ENCODE measurements at places on chromosomes 5 and 9.

GRCh38 chr5:157516626-157517325, 56.8 kb downstream of the NIPAL4 start:
- no peak overlapping the region for H3K4me3 ChIP-seq
- no peaks in the 10 kb centered on the region for H3K27me3 ChIP-seq
- DNase-seq, result no peak
- no peaks in the 10 kb centered on the region for H3K36me3 ChIP-seq

GRCh38 chr9:86353655-86354010, 577 bp downstream of the TUT7 start:
- no peaks in the 10 kb centered on the region for H3K27me3 ChIP-seq
- H3K27ac ChIP-seq, result peak overlapping the region; percentile 99
- H3K4me3 ChIP-seq, result peak overlapping the region; percentile 89
- no peaks in the 10 kb centered on the region for H3K4me1 ChIP-seq
- H3K36me3 ChIP-seq, result no peaks in the 10 kb centered on the region
- no peak for DNase-seq

- peak overlapping the region; percentile 18 for H3K27ac ChIP-seq
- DNase-seq, result no peak
- H3K27me3 ChIP-seq, result no peaks in the 10 kb centered on the region
- no peaks in the 10 kb centered on the region for H3K36me3 ChIP-seq
- H3K4me1 ChIP-seq, result no peaks in the 10 kb centered on the region
Observed at GRCh38 chr5:76269932-76270610, 133.0 kb upstream of the IQGAP2 start.

DNA sequence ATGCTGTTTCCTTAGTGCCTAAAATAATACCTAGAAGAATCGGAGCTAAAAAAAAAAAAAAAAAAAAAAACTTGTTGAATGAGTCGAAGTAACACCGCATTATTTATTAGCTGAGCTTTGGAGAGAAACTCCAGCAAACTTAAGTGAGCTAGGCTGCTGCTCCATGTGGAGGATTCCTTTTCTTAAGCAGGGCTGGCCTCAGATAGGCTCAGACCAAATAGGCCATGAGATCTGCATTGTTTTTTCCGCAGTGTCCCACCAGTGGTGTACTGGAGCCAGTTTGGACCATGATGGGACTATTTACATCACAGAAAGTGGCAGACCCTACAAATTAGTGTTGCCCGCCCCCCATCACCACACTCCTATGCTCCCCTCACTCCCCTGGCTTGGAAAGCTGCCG, 341.4 kb downstream of the DTWD2 start:
- DNase-seq, result no peak
- H3K27me3 ChIP-seq, result no peaks in the 10 kb centered on the region
- H3K36me3 ChIP-seq, result no peaks in the 10 kb centered on the region
- no peak overlapping the region for H3K27ac ChIP-seq
- H3K4me3 ChIP-seq, result no peak overlapping the region

GRCh38 chr9:86764221-86764624, 183.1 kb downstream of the GAS1 start:
- no peak for DNase-seq
- H3K27ac ChIP-seq, result no peak overlapping the region
- no peak overlapping the region for H3K4me3 ChIP-seq
- H3K4me1 ChIP-seq, result no peaks in the 10 kb centered on the region
- no peaks in the 10 kb centered on the region for H3K36me3 ChIP-seq
- no peaks in the 10 kb centered on the region for H3K27me3 ChIP-seq

GRCh38 chr9:116070256-116070914, 83.2 kb upstream of the PAPPA start:
- DNase-seq, result no peak
- H3K27ac ChIP-seq, result no peak overlapping the region
- H3K4me1 ChIP-seq, result no peaks in the 10 kb centered on the region
- H3K27me3 ChIP-seq, result no peaks in the 10 kb centered on the region

- no peaks in the 10 kb centered on the region for H3K4me1 ChIP-seq
- H3K36me3 ChIP-seq, result no peaks in the 10 kb centered on the region
- H3K27me3 ChIP-seq, result no peaks in the 10 kb centered on the region
- DNase-seq, result no peak
- H3K4me3 ChIP-seq, result no peak overlapping the region
Observed at GRCh38 chr9:105128908-105129600, 115.4 kb upstream of the SLC44A1 start.

GRCh38 chr5:32017692-32018367, 156.3 kb downstream of the GOLPH3 start:
- no peaks in the 10 kb centered on the region for H3K27me3 ChIP-seq
- H3K4me1 ChIP-seq, result no peaks in the 10 kb centered on the region
- no peaks in the 10 kb centered on the region for H3K36me3 ChIP-seq
- no peak overlapping the region for H3K27ac ChIP-seq

GRCh38 chr9:70228118-70228517, 30.7 kb upstream of the SMC5 start:
- no peaks in the 10 kb centered on the region for H3K36me3 ChIP-seq
- DNase-seq, result no peak
- H3K4me1 ChIP-seq, result no peaks in the 10 kb centered on the region

DNA sequence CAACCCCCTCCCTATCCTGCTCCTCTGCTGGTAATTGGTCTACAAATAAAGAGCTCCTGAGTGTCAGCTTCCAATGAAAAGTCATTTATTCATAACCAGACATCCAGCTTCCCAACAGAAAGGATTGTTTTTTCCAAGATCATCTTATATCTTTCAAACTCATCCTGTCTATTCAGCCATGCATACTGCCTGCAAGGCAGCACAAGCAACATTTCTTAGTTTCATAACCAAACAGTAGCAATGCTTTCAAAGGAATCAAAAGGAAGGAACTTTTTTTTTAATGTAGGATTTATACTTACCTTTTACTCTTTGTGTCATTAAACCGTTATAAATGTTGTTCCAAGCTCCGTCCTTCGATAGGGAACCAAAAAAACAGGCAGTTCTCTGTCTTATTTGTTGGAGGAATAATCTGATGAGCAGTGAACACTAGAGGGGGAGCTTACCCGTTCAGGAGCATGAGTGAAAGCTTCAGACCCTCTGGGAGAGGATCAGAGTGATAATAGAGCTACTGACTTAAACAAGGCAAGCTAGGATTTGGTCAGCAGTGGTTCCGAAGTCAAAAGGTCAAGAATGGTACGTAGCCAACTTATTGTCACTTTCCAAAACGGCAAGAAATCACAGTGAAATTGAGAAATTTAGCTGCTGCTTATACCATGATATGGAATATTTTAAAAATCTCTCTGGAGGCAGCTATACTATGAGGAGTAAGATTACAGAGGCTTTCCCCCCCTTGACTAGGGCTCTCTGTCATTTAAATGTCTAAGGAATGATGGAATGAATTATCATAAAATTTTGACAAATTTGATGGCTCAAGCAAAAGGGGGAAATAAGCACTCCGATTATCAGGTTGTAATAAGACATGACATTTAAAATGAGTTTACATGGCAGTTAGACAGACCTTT, 892.9 kb downstream of the NR2F1-AS1 start:
- no peaks in the 10 kb centered on the region for H3K36me3 ChIP-seq
- H3K4me3 ChIP-seq, result no peak overlapping the region
- DNase-seq, result no peak
